Esophagus muscularis mucosa (tissue), 4 donors: ENCODE measurements at places on chromosomes 16 and 17. TPM values are rescaled to one million over a fixed set of nuclear protein-coding genes. Genes with fewer than 3 reads are reported as not detected.

Gene CDH1
- total RNA-seq, result 0.17 TPM

GRCh38 chr16:89534252-89534756 is 26.1 kb downstream of the SPG7 start:
- H3K27ac ChIP-seq, result no peak overlapping the region
- H3K27me3 ChIP-seq, result no peaks in the 10 kb centered on the region
- no peak for DNase-seq
- no peak overlapping the region for H3K4me3 ChIP-seq
- H3K36me3 ChIP-seq, result peaks cover 99% of the 10 kb centered on the region

DNA sequence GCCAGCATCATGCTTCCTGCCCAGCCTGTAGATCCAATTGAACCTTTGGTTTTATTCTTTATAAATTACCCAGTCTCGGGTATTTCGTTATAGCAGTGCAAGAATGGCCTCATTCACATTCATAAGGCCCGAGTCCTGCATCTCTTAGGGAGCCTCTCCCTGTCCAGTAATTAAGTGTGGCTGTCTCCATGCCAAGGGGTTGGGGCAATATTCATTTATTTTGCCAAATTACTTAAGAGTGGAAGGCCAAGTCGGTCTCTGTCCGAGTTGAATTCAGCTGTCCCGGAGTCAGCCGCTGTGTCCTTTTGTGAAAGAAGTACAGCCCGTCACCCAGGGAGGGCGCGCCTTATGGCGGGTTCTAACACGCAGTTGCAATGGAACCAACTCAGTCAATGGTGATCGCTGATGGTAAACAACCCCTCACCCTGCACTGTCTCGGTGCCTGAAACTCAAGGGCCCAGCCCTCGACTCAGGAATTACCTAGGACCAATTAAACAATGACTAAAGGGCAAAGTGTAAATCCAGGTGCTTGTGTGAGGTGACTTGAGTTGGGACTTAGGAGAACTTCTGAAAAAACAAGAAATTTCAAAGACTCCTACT is 22.2 kb downstream of the KIAA0513 start:
- H3K27ac ChIP-seq, result no peak overlapping the region
- H3K4me1 ChIP-seq, result peaks cover 8% of the 10 kb centered on the region
- H3K4me3 ChIP-seq, result no peak overlapping the region
- H3K36me3 ChIP-seq, result peaks cover 6% of the 10 kb centered on the region

GRCh38 chr17:79147746-79148506 is 73.3 kb downstream of the ENGASE start:
- no peak overlapping the region for H3K27ac ChIP-seq
- no peak for DNase-seq
- H3K4me3 ChIP-seq, result no peak overlapping the region

DNA sequence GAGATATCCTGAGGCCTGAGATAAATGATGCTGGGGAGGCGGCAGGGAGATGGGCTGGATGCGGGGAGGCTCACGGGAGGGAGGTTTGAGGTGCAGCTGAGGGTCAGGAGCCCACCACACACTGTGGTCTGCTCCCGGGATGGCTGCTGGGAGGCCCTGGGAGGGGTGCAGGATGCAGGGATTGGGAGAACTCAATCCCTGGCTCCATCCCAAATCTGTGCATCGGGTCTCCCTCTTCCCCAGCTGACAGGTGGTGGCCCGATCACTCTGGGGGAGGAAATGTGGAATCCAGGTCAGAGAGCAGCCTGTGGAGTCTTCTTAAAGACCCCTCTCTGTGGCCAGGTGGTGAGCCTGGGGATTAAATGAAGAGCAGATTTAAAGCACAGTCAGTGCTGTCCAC is 12.0 kb downstream of the PHB1 start:
- peaks cover 16% of the 10 kb centered on the region for H3K4me1 ChIP-seq
- DNase-seq, result no peak
- peaks cover 50% of the 10 kb centered on the region for H3K36me3 ChIP-seq
- no peak overlapping the region for H3K27ac ChIP-seq
- H3K27me3 ChIP-seq, result no peaks in the 10 kb centered on the region

- no peaks in the 10 kb centered on the region for H3K27me3 ChIP-seq
- no peak overlapping the region for H3K27ac ChIP-seq
- no peaks in the 10 kb centered on the region for H3K36me3 ChIP-seq
- DNase-seq, result no peak
These were observed 206.4 kb downstream of the ENGASE start for GRCh38 chr17:79280866-79281572.

Gene WNK4
- total RNA-seq, result 0.50 TPM

GRCh38 chr16:31183432-31184428 is 3.8 kb downstream of the FUS start:
- H3K4me1 ChIP-seq, result peaks cover 45% of the 10 kb centered on the region
- H3K27me3 ChIP-seq, result no peaks in the 10 kb centered on the region
- DNase-seq, result no peak
- no peak overlapping the region for H3K4me3 ChIP-seq
- H3K27ac ChIP-seq, result no peak overlapping the region
- peaks cover 47% of the 10 kb centered on the region for H3K36me3 ChIP-seq
